SW480 (cell line): ENCODE measurements at places on chromosomes 1 and 21.

- DNase-seq, result no peak
Measured at GRCh38 chr1:29471487-29472313, 235.4 kb downstream of the PTPRU start.

DNA sequence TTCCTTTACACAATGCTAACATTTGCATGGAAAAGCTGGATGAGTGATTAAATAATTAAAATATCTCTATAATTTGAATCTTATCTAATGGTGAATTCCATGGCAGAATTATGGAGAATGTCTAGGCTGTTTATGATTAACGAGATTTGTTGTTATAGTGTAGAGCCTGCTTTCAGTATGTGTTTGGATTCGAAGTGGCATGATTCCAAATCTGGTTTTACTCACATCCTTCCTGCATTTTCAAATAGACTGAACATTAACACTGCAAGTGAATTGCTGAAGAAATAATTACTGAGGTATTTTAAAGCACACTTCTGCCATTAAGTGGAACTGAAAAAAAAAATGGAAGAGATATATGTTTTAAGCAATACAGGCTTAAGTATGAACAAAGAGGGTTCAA lies 5.1 kb upstream of the NEK7 start:
- no peak for DNase-seq

DNA sequence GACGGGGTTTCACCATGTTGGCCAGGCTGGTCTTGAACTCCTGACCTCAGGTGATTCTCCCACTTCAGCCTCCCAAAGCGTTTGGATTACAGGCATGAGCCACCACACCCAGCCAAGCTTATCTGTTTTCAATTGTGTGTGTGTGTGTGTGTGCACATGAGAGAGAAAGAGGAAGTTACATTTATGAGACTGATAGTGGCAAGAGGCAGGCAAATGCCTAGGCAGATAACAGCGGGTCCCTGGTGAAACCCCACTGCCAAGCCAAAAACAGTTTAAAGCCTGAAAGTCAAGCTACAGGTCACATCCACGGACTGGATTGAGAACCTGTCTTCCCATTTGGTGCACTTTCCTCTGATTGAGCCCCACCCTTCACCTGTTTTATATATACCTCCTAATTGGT lies 35.1 kb upstream of the IFNGR2 start:
- DNase-seq, result no peak

- DNase-seq, result peak; percentile 58
Measured at GRCh38 chr1:26786437-26787380, 1.0 kb upstream of the PIGV start.
